T-helper 1 cell (primary cell): ENCODE measurements at places on chromosomes 2 and 18.

DNA sequence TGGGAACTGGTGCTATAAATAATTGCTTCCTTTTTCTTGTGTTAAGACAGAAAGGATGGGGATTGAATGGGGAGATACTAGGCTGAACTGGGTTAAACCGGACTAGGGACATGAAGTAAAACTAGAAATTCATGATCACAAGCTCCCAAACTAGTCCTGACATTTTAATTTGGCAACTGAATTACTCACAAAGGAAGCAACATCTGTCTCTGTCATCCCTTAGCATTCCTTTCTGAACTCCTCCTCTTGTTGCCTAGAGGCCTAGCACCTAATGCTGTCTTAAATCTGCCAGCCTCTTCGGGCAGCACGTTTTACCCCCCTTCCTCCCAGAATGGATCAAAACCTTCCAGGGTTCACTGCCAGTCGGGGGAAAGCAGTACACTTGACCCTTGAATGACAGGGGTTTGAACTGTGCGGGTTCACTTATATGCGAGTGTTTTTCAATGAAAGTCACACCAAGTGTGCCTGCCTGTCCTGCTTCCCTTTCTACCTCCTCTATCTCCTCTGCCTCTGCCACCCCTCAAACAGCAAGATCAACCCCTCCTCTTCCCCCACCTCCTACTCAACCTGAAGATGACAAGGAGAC lies 8.2 kb downstream of the KCTD1 start:
- DNase-seq, result no peak

- DNase-seq, result no peak
Measured at GRCh38 chr18:53101536-53102105, 761.6 kb downstream of the DCC start.

DNA sequence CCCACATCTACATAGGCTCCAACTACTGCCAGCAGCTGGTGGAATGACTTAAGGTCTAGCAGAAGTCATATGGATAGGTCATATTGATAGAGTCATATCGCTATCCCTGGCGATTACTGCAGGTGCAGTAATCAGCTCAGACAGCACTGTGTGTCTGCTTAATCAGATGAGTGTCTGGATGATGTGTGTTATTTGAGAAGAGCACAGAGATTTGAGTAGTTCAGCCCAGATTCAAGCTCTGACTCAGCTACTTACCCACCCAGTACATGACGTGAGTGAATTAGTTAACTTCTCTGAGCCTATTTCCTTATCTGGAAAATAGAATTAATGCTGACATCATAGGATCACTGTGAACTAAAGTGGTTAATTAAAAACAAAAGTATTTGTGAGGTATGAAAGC lies 78.9 kb downstream of the EHD3 start:
- DNase-seq, result no peak

DNA sequence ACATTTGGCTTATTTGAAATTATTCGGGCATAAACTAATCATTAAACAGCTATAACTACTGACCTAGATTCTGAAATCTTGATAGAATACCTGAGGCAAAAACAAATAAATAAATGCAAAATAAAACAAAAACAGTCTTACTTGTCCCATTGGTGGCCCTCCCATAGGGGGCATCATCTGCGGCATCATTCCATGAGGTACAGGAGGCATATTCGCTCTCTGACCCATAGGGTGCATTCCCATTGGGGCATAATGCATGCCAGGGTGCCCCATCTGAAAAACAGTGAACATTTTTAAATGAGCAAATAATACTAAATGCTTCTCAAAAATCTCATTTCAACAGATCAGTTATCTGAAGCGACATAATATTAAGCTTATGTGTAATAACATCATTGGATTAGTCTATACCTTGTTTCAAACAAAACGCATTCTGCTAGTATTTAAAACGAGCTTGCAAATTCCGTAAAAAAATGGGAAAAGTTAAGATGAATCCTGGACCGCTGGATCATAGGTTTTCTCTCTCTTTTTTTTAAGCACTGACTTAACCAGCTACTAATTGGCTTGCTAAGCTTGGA lies 1.3 kb downstream of the PRPF40A start:
- DNase-seq, result no peak

GRCh38 chr2:191845876-191846514 lies 893 bp downstream of the CAVIN2 start:
- no peak for DNase-seq

DNA sequence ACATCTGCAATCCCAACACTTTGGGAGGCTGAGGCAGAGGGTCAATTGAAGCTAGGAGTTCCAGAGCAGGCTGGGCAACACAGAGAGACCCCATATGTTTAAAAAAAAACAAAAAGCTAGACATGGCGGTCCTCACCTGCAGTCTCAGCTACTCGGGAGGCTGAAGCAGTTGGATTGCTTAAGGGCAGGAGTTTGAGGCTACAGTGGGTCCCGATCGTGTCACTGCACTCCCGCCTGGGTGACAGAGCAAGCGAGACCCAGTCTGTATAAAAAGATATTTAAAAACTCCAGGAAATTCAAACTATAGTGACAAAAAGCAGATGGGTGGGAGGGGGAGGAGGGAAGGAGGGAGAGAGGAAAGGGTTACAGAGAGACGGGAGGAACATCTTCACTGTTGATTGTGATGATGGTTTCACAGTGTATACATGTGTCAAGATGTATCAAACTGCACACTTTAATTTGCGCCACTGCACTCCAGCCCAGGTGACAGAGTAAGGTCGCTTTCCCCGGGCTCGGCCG lies 942 bp upstream of the ZNF236 start:
- DNase-seq, result no peak

DNA sequence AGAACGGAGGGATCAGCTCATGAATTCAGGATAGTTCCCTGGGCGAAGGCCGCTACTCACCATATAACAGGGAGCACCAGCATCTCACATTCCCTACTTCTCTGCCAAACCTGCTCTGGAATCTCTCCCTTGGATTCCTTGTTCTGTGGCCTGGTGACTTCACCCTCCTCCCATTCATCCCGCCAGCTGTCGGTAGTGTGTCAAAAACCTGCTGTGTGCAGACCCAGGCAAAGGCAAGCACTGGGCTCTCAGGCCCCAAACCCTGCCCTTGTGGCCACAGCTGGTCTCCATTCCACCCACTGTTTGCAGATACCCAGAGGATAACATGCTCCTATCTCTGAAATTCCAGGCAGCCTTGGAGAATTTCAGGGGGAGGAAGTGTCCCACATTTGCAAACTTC lies 151.6 kb downstream of the CAPN13 start:
- DNase-seq, result no peak

- DNase-seq, result no peak
Measured at GRCh38 chr2:37869771-37870170, 55.3 kb upstream of the RMDN2 start.

GRCh38 chr2:218806346-218806978 lies 24.5 kb downstream of the CYP27A1 start:
- DNase-seq, result no peak

GRCh38 chr2:48287976-48288375 lies 242.0 kb upstream of the STON1 start:
- DNase-seq, result no peak

DNA sequence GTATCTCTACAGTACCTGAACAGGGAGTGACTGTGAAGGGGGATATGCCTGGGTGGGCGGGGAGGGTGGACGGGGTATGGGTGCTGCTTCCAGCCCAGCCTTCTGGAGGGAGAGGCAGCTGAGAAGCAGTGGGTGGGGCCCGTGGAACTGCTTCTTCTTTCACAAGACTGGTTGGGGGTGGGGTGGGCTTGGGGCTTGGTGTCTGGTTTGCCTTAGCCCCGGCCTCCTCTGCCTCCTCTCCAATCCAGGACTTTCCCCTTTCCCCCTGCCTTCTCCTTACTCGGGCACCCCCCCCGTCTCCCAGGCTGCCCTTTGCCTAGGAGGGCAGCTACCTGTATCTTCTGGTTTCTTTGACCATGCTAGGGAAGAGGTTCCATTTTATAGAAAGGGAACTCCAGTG lies 233.4 kb downstream of the DYSF start:
- no peak for DNase-seq

DNA sequence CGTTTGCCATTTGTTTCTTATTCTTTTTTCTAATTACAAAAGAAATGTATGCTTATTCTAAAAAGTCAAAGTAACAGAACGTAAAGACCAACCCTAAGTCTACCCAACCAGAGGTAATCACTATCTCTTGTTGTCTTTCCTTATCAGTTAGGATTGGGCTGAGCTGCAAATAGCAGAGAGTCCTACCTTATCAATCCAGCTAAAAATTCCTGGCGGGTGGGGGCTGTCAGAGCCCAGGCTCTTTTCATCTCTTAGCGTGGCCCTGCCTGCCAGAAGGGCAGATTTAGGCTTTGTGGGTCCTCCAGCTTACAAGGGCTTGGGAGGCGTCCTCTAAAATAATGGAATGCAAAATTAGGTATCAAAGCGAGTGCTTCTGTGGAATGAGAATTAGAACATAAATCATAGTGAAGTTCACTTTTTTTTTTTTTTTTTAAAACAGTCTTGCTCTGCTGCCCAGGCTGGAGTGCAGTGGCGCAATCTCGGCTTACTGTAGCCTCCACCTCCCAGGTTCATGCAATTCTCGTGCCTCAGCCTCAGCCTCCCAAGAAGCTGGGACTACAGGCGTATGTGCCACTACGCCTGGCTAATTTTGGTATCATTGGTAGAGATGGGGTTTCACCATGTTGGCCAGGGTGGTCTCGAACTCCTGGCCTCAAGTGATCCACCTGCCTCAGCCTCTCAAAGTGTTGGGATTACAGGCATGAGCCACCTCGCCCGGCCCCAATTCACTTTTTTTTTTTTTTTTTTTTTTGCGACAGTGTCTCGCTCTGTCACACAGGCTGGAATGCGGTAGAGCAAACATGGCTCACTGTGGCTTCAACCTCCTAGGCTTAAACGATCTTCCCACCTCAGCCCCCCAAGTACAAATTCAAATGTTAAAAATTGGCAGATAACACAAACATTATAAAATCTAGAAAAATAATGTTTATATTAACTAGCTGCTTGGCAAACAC lies 57.4 kb upstream of the B3GNT7 start:
- no peak for DNase-seq

GRCh38 chr2:30942419-30942818 lies 135.2 kb upstream of the CAPN13 start:
- DNase-seq, result no peak

GRCh38 chr2:25592766-25593292 lies 80.5 kb downstream of the DTNB start:
- DNase-seq, result no peak

- DNase-seq, result no peak
Measured at GRCh38 chr2:44843641-44844310, 97.7 kb upstream of the SIX3 start.

GRCh38 chr2:230865766-230866755 lies 1.3 kb downstream of the ITM2C start:
- DNase-seq, result no peak

DNA sequence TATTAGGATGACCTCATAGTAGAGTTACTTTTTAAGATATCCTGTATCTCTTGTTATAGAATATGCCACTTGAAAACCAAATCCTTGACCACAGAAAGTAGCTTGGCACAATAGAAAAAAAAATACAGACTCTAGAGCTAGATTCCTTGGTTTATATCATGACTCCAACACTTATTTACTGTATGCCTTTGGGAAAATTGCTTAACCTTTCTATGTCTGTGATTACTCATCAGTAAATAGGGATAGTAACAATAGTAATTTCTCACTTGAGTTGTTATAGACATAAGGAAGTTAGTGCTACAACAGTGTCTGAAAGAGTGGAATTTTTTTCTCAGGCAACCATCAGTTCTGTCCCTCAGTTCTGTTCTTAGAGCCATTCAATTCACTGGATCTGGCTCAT lies 193.8 kb downstream of the GULP1 start:
- no peak for DNase-seq

- no peak for DNase-seq
Measured at GRCh38 chr2:41830600-41830999, 217.2 kb upstream of the PKDCC start.

GRCh38 chr2:226932443-226932842 lies 96.6 kb downstream of the RHBDD1 start:
- DNase-seq, result no peak

DNA sequence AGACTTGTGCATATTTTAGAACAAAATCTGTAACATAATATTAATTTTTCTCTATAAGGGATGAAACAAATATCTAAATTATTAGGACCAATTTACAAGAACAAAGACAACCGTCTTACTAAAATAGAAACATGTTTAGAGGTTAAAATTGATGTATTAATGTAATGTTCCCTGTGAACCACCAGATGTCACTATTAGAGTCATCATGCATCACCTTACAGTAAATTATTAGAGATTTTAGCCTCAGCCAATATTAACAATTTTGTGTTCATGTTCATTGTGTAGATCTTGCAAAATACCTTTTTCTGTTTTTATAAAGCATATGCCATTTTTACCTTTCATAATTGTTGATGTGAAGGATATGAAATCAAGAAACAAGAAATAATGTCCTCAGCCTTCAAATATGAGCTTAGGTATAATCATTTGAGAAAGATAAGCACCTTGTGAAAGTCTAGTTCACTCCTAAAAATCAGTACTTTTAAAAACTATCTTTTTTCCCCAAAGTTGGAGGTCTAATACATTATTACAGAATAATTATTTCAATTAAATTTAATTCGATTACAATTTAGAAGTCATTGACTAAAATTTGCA lies 344.3 kb upstream of the KCNH7 start:
- DNase-seq, result no peak

DNA sequence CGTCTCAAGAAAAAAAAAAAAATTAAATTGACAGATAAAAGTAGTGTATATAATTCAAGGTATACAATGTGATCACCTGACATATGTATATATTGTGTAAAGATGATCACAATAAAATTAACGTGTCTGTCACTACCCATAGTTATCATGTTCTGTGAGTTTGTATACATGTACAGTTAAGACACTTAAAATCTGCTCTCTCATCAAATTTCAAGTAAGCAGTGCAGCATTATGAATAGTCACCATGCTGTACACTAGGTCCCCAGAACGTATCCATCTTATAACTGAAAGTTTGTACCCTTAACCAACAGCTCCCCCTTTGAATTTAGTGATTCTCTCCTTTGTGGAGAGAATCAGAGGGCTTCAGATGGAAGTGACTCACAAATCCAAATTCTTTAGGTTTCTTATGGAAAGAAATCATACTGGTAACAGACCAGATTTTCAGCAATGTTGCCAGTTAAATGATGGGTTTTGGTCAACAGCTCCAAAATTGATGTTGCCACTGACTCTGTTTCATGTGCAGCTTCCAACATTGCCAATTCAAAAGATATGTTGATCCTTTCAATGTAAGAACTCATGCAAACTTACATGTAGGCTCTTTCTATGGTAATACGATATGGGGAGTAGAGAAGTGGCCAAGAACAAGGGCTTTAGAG lies 281.5 kb downstream of the AFF3 start:
- DNase-seq, result no peak
